Stimulated activated naive B cell treated with anti-CD40 and anti-IgM and Interleukin-4, amounts not matched to agents 10 μg/mL and 1 μg/mL and 100 μg/mL, for 72 hours (primary cell): ENCODE measurements at places on chromosomes 7 and 10.

DNA sequence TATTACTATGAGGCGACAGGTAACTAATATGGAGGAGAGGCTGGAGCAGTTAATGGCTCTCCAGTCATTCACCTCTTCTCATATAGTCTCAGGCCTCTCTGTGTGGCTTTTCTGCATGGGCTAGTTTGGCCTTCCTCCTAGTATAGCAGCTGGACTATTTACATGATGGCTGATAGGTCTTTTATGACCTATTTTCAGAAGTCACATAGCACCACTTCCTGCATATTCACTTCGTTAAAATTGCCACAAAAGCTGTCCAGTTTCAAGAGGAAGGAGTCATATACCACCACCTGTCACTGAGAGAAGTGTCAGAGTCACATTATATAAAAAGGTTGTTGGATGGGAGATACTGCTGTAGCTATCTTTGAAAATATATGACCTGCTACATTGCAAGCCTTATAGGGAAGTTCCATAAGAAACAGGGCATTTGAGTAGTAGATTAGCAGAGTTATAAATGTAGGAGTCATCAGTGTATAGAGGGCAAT, 8.0 kb upstream of the DMTF1 start:
- no peak for DNase-seq

DNA sequence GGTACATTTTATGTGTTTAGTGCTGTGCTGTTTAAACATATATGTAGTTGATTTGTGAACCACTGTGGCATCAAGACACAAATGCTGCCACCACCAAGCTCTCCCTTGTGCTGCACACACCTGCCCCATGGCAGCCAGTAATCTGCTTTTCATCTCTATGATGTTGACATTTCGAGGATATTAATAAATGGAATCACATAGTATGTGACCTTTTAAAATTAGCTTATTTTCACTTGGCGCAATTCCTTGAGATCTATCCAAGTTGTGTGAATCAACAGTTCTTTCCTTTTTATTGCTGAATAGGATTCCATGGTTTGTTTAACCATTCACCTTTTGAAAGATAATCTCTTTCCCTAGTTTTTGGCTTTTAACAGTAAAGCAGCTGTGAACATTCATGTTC, 73.1 kb downstream of the BMPR1A start:
- DNase-seq, result no peak

DNA sequence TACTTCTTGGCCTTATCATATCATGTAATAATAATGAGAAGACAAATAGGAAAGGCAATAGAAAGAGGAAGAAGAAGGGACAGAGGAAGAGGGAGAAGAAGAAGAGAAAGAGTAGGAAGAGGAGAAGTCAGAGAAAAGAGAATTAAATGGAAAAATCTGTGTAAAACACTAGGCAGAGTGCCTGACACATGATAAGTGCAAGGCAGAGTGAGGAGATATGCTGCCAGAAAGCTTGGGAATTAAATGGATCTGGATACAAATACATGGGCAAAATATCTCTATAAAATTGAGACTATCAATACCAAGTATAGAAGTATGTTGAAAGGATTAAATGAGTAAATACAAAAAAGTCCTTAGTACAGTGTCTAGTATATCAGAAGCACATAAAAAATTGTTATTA, 124.8 kb downstream of the CACNA2D1 start:
- DNase-seq, result no peak

DNA sequence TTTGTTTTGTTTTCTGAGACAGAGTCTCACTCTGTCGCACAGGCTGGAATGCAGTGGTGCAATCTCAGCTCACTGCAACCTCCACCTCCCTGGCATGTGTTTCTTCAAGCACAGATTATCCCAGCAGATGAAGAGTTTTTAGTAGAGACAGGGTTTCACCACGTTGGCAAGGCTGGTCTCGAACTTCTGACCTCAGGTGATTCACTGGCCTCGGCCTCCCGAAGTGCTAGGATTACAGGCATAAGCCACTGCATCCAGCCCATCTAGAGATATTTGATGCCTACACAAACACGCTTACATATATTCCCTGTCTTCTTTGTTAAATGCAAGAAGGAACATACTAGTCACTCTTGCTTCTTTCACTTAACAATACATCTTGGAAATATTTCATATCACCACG, 5.9 kb upstream of the PTF1A start:
- no peak for DNase-seq

DNA sequence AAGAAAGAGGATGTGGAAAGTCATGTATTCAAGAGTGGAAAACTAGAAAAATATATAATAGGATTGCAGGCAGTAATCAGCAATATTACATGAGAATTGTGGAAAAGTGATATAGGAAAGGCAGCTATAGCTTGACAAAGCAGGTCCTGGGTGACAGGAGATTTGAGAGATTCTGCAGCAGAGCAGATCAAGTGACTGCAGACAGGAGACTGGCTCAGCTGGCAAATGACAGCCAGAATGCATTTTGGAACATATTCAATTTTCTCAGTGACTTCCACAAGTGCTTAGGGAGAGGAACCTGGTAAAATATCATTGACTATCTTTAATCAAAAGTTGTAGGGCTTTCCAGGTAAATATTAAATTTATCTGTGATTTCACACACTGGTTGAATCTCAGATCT, 260.5 kb upstream of the CACNA2D1 start:
- no peak for DNase-seq

DNA sequence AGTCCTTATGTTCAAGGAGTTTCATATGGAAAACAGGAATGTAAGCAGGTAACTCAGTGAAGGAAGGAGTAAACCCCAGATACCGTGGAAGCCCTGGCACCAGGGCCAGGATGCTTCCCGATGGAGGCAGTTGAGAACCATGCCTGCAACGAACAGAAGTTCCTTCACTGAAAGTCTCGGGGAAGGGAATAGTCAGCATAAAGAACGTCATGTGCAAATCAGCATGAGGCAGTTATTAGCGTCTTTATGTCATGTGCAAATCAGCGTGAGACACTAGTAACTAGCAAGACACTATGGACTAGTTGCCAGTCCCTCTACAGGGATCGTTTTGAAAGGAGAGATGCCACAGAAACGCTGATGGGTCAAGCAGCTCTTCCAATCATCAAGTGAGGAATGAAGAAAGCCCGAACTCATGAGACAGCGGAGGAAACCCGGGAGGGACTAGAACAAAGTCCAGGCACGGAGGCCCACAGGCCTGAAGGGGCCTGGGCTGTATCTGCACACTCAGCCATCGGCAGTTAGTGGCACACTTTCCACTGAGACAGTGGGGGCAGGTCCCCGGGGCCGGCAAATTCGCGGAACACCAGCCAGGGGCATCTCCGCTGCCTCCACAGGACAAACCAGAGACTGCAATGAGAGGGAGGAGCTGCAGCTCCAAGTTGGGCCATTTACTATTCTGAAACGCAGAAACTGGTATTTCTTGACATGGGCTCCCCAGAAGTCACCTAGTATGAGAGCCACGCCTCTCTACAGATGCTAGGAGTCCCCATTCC, 109.6 kb downstream of the SFMBT2 start:
- DNase-seq, result no peak

- no peak for DNase-seq
Observed at GRCh38 chr7:106273009-106273668, 11.6 kb downstream of the NAMPT start.

- DNase-seq, result no peak
Observed at GRCh38 chr7:156460858-156461627, 179.5 kb upstream of the RNF32 start.

GRCh38 chr7:136997735-136998134, 129.3 kb downstream of the CHRM2 start:
- DNase-seq, result no peak

DNA sequence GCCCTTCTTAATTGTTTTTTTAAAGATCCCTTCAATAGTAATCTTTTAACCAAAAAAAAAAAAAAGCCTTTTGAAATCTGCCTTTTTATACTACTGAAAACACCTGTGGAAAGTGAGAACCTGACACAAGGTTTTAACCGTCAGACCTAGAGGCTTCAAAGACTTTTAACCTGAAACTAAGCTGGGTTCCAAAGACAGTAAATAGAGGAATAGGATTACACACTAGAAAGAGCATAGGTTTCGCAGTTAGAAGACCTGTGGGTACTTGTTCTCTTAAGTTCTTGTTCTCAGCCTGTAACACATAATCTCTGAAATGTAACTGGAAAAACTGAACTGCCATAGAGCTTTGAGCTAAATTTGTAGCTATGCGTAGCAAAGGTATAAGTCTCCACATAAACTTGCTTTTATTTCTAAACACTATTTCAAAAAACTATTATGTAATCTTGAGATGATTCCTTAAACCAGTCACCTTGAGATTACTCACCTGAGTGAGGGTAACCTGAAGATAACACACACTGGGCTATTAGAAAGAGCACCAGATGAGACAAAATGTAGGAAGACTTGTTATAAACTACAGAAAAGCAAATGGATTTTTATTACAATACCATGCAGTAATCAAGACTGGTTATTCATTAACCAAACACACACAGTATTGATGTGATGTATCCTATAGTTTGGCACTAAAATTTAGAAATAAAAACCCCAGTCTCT, 196.6 kb upstream of the FRMD4A start:
- no peak for DNase-seq

DNA sequence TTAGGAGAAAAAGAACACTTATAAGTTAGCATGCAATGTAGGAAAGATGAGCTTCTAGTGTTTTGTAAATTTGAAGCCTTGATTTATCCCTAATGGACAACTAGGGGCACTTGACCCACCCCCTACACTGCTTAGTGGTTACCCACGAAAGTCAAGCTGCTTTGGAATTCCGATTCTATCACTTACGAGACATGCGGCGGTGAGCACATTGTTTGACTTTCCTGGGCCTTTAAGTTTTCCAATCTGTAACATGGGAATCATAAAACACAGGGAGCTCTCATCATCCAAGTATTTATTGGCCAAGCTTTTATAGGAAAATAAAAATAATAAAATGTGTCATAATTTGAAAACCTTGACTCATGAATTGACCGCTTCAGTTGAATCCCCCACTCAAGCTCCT, 78.7 kb upstream of the PDK4 start:
- no peak for DNase-seq

DNA sequence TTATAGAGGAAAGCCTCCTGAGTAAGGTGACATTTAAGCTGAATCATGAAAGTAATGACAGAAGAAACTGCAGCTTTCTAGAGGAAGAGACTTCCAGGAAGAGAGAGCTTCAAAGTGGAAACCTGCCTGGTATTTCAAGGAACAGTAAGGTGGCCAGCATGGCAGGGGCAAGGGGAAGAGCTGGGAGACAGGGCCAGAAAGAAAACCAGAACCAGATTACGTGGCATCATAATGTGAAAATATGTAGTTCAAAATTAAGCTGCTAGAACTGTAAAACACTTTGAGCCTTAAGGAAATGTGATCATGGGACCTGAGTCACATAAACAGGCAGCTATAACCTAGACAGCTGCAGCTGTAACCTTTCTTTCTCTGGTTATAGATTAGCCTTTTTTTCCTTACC, 238.0 kb upstream of the FOXK1 start:
- no peak for DNase-seq

GRCh38 chr7:82595176-82595575, 151.6 kb upstream of the CACNA2D1 start:
- DNase-seq, result no peak

GRCh38 chr7:50838675-50839377, 56.1 kb upstream of the GRB10 start:
- no peak for DNase-seq

DNA sequence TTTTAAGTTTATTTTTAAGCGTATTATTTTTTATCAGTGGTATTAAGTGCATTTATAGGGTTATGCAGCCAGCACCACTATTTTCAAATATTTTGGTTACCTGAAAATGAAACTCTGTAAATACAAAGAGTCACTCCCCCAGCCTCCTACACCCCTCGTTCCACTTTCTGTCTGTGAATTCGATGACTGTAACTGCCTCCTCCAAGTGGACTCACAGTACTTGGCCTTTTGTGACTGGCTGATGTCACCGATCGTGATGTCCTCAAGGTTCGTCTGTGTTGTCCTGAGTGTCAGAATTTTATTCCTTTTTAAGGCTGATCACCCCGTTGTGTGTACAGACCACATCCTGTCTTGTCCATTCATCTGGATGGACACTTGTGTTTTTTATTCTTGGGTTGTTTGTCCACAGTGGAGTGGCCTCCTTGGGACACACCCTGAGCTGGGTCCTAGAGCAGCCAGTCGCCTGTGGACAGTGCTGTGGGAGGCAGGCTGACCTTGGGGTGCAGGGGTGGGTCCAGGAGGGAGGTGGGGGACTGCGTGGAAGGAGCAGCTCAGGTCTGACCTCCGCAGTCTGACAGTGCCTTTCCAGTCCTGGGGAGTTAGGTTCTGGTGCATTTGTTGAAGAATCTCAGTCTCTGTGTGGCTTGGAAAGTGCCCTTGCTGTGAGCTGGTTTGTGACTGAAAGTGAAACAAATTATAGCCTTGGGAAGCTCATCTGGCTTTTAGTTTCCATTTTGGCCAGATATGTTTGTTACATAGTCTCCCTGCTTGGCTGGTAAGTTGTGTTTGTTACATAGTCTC, 6.9 kb downstream of the MTG1 start:
- DNase-seq, result no peak

DNA sequence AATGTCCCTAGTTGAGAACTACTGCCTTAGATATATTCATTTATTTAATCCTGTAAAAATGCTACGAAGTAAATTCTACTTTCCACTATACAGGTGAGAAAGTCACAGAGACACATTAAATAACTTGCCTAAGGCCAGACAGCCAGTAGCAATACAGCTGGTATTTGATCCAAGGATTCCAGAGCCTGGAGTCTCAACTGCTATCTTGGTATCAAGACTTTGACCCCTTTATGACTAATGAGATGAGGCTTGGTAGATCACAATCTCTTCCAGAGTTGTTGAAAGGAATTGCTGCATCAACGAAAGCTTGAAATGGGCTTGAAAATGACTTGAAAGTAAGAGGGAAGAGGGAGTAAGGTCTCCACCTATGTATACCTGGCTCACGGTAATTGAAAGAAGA, 83.3 kb downstream of the ORC5 start:
- no peak for DNase-seq

DNA sequence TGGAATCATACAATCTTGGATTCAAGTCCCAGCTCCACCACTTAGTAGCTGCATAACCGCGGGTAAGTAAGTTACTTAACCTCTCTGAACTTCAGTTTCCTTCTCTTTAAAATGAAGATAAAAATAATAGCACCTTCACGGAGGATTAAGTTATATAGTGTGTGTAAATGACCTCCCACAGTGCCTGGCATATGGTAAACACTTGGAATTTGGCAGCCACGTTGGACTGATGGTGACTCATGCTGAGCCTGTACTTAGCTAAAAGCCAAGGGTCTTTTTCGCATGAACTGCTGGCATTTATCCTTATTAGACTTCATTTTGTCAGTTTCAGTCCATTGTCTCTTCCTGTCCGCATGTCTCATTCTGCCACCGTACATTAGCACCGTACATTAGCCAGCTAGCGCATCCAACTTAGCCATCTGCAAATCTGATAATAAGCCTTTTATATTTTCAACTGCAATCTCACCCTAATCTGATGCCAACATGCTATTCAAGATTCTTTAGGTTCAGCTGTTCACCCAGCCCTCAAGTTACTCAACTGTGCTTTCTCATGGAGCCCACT, 11.2 kb downstream of the SLC13A4 start:
- no peak for DNase-seq

- DNase-seq, result no peak
Observed at GRCh38 chr10:44982496-44982895, 3.9 kb upstream of the DEPP1 start.

GRCh38 chr7:50332241-50333165, 28.0 kb downstream of the IKZF1 start:
- DNase-seq, result no peak

GRCh38 chr7:102811942-102812678, 63.3 kb downstream of the FAM185A start:
- DNase-seq, result no peak
